ENCODE measurements at places on chromosomes 6 and 20.

DNA sequence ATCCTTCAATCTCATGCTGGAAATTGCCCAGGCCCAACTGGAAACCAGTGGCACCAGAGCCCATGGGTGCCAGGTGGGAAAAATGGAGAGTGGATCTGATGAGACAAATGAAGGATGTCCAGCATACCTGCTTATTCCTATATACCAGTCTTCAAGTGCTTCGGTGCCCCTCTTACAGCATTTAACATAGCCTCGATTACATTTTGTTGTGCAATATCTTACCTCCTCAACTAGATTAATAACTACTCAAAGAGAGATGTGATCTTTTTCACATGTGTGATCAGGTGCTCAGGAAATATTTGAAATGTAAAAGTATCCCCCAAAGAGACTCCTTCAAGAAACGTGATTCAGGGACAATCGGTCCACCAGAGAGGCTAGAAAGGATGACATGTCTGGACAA is 4.8 kb upstream of the ANKRD66 start:
- H3K4me3 ChIP-seq: no peak overlapping the region
- DNase-seq: no peak
- no peaks in the 10 kb centered on the region for H3K4me1 ChIP-seq
- H3K36me3 ChIP-seq: no peaks in the 10 kb centered on the region
- H3K27ac ChIP-seq: no peak overlapping the region

DNA sequence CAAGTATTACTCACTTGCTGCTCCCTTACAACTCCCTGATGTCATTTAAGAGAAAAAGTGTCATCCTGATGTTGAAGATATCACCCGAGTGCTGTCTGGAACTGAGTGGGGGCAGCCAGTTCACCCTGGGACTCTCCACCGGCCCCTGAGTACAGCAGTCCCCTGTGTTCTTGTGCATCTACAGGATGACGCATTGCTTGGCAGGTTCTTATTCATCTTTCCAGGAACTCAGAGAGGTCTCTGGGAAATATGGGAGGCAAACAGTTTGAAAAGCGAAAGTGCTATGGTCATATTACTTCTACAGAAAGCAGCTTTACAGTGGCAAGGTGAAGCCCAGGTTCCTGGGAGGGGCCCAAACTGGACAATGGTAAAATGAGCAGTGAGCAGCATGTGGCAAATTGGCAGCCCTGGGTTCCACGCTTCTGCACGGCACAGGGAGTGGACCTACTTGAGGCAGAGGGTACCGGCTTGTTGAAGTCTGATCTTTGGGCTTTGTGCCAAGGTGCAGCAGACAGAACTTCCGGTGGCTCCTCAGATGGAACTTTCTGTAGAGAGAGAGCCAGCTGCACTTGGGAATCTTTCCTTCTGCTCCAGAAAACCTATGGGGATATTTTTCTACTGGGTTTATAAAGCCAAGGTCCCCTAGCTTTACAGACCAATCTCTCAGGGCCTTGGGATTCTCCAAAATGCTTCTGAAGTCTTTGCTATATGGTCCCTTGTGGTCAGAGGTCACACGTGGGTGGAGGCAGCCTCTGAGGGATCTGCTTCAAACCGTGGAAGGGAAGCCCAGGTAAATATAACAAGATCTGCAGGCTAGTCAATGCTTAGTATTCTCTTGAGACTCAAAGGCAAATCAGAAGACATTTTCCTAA is 128.3 kb downstream of the MAP3K7 start:
- H3K36me3 ChIP-seq: no peaks in the 10 kb centered on the region
- no peak overlapping the region for H3K27ac ChIP-seq
- DNase-seq: no peak
- H3K4me3 ChIP-seq: no peak overlapping the region
- H3K27me3 ChIP-seq: no peaks in the 10 kb centered on the region

DNA sequence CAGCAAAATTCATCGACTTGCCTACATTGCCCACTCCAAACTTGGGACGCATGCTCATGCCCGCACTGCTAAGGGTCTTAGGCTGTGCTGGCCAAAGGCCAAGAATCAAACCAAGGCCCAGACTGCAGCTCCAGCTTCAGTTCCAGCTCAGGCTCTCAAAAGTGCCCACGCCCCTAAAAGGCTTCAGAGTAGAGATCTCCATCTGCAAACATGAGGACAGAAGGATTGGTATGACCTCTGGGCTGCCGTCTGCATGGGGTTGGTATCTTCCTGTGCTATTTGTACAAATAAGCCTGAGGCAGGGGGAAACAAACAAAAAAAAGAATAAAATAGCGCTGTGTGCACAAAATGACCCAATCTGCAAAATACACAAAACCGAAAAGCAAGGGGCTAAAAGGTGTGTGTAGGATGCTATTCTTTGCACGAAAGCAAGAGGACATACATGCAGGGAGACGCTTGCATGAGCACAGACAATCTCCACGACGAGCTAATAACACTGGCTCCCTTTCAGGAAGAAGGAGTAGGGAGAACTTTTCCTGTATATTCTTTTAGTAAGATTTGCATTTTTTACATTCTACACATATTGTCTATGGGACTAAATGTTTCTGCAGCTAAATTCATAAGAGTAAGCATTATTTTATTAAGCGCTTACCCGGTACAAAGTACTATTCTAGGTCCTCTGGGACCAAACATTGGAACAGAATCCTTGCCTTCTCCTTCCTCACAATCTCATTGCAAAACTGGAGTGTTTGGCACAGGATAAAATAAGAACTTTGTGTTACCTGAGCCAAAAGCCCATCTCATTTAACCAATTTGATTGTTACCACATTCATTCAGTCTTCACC is 33.1 kb downstream of the ATP9A start:
- H3K36me3 ChIP-seq: no peaks in the 10 kb centered on the region
- H3K27ac ChIP-seq: no peak overlapping the region
- H3K27me3 ChIP-seq: no peaks in the 10 kb centered on the region
- H3K4me1 ChIP-seq: peaks cover 36% of the 10 kb centered on the region
- no peak overlapping the region for H3K4me3 ChIP-seq

GRCh38 chr20:35284992-35285805 is 627 bp upstream of the EIF6 start:
- peak overlapping the region; percentile 96 for H3K4me3 ChIP-seq
- peaks cover 20% of the 10 kb centered on the region for H3K36me3 ChIP-seq
- DNase-seq: no peak

- no peak overlapping the region for H3K4me3 ChIP-seq
- H3K36me3 ChIP-seq: no peaks in the 10 kb centered on the region
- H3K27me3 ChIP-seq: no peaks in the 10 kb centered on the region
- DNase-seq: no peak
Measured at GRCh38 chr6:87772597-87773530, 70.8 kb upstream of the AKIRIN2 start.

GRCh38 chr6:130411481-130411880 is 45.7 kb downstream of the TMEM200A start:
- no peak for DNase-seq
- no peaks in the 10 kb centered on the region for H3K36me3 ChIP-seq
- no peak overlapping the region for H3K27ac ChIP-seq
- no peak overlapping the region for H3K4me3 ChIP-seq
- no peaks in the 10 kb centered on the region for H3K4me1 ChIP-seq
- no peaks in the 10 kb centered on the region for H3K27me3 ChIP-seq

DNA sequence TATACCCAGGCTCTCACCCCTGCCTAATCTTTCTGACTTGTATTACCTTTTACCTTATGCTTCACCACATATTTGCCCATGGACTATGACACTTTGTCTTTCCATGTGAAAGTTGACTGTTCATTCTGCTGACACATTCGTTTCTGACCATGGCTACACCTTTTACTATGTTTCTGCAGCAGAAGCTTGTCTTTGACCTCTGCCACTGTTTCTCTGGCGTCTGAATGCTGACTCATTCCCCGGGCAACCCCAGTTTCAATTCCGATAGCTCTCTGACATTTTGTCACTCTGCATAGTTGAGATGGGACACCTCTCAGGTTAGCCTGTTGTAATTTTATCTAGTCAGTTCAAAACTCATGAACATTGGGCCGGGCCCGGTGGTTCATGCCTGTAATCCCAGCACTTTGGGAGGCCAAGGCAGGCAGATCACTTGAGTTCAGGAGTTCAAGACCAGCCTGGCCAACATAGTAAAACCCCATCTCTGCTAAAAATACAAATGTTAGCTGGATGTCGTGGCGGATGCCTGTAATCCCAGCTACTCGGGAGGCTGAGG is 50.7 kb downstream of the SLC26A8 start:
- no peaks in the 10 kb centered on the region for H3K36me3 ChIP-seq
- no peak overlapping the region for H3K27ac ChIP-seq
- H3K4me1 ChIP-seq: peaks cover 15% of the 10 kb centered on the region
- no peak for DNase-seq

DNA sequence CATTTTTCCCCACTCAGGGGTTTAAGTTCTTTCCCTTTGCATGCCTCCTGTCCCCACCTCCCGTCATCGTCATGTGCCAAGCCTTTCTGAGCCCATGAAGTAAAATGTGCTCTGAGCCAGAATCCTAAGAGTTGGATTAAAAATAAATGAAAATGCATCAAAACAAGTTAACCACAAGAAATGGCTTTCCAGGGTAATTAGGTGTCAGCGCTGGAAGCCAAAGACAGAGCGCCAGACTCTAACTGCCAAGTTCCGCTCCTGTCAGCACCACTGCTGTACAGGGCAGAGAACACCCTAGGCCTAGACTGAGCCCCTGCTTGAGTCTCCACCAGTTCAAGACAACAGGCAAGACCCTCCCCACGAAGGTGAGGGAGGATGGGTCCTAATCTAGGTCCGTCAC is 5.5 kb upstream of the C20orf202 start:
- no peaks in the 10 kb centered on the region for H3K4me1 ChIP-seq
- no peaks in the 10 kb centered on the region for H3K36me3 ChIP-seq
- no peak overlapping the region for H3K27ac ChIP-seq

- H3K4me3 ChIP-seq: no peak overlapping the region
- DNase-seq: no peak
- H3K27me3 ChIP-seq: no peaks in the 10 kb centered on the region
- no peaks in the 10 kb centered on the region for H3K36me3 ChIP-seq
- H3K27ac ChIP-seq: no peak overlapping the region
Measured at GRCh38 chr6:168420706-168421105, 20.3 kb upstream of the SMOC2 start.

DNA sequence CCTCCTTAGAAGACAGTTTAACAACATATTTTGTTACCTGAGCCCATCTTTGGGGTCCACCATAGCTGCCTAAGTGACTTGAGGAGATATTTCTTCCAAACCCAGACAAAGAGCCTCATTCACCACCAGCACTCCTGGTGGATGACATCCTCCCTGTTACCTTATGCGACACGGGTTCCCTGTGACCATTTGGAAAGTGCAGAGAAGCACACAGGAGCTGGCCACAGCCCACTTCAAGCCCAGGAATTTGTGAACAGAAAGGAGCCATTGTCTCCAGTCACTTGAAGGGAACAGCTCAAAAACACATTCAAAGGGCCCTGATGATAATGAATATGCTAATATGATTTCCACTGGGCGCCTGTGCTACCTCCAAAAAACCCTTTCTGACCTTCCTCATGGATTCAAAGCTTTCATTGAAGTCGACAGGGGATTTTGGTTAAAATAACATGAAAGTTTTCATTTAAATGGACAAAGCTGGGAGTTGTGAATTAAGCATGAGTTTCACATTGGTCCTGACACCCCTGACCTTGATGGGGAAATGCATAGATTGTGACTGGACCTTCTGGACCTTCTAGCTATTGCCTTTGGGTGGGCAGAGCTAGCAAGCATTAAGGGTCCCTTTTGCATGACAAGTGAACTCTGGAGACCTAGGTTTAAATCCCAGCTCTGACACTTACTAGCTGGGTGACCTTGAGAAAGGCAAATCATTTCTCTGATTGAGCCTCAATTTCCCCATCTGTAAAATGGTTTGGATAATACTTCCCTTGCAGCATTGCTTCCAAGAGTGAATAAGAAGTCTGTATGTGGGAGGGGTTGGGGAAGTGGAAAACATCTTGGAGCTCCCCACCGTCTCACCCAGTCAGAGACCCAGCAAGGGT is 83.3 kb upstream of the SIRPA start:
- H3K27ac ChIP-seq: no peak overlapping the region
- no peak overlapping the region for H3K4me3 ChIP-seq
- H3K27me3 ChIP-seq: no peaks in the 10 kb centered on the region
- H3K36me3 ChIP-seq: no peaks in the 10 kb centered on the region

GRCh38 chr6:136914947-136915346 is 7.2 kb upstream of the SLC35D3 start:
- no peaks in the 10 kb centered on the region for H3K4me1 ChIP-seq
- H3K36me3 ChIP-seq: no peaks in the 10 kb centered on the region
- no peaks in the 10 kb centered on the region for H3K27me3 ChIP-seq
- no peak for DNase-seq
- H3K4me3 ChIP-seq: no peak overlapping the region
- H3K27ac ChIP-seq: no peak overlapping the region

- no peaks in the 10 kb centered on the region for H3K4me1 ChIP-seq
- no peaks in the 10 kb centered on the region for H3K27me3 ChIP-seq
- H3K27ac ChIP-seq: no peak overlapping the region
Measured at GRCh38 chr6:124283486-124283885, 479.8 kb downstream of the NKAIN2 start.

- H3K4me1 ChIP-seq: peaks cover 17% of the 10 kb centered on the region
- H3K27ac ChIP-seq: no peak overlapping the region
- H3K27me3 ChIP-seq: no peaks in the 10 kb centered on the region
- H3K36me3 ChIP-seq: no peaks in the 10 kb centered on the region
Measured at GRCh38 chr6:142753196-142753595, 191.8 kb downstream of the HIVEP2 start.

DNA sequence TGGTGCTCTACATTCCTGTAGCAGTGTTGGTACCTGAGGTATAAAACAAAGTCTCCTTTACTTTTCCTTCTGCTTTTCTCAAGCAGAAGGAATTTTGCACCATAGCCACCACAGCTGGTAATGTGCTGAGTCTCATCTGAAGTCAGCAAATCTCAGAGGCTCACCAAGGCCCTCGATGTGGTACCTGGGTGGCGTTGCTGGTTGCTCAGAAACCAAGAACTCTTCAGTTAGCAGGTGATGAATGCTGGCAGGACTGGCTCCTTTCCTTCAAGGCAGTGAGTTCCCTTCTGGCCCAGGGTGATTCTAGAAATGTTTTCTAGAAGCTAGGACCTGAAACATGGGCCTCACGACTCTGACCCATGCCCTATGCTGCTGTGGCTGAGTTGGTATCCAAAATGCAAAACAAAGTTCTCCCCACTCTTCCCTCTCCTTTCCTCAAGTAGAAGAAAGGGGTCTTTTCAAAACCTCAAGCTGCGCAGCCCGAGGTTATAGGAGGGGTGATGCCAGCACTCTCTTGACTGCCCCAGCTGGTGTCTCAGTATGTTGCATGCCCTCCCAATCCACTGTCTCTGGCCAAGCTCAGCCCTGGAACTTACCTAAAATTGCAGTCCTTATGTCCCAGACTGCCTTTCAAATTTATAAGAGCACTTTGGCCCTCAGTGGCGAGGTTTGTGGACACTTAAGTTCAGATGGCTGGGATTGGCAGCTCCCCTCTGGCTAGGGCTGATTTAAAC is 592.3 kb downstream of the FRK start:
- no peaks in the 10 kb centered on the region for H3K27me3 ChIP-seq
- no peak overlapping the region for H3K27ac ChIP-seq
- H3K36me3 ChIP-seq: no peaks in the 10 kb centered on the region
- no peak overlapping the region for H3K4me3 ChIP-seq
- H3K4me1 ChIP-seq: no peaks in the 10 kb centered on the region

GRCh38 chr6:43608310-43608763 is 20.7 kb downstream of the GTPBP2 start:
- peak; percentile 73 for DNase-seq
- no peaks in the 10 kb centered on the region for H3K27me3 ChIP-seq
- no peaks in the 10 kb centered on the region for H3K4me1 ChIP-seq
- H3K36me3 ChIP-seq: peaks cover 21% of the 10 kb centered on the region
